ENCODE measurements at places on chromosomes 11 and 22.

- DNase-seq = no peak
Measured at GRCh38 chr22:22156716-22157347, 87.8 kb upstream of the VPREB1 start.

- DNase-seq = no peak
Measured at GRCh38 chr22:23125512-23126103, 16.2 kb downstream of the RSPH14 start.

GRCh38 chr22:33247758-33248157 lies 189.6 kb upstream of the SYN3 start:
- DNase-seq = no peak

- DNase-seq = no peak
Measured at GRCh38 chr11:88511006-88511405, 173.5 kb upstream of the CTSC start.

DNA sequence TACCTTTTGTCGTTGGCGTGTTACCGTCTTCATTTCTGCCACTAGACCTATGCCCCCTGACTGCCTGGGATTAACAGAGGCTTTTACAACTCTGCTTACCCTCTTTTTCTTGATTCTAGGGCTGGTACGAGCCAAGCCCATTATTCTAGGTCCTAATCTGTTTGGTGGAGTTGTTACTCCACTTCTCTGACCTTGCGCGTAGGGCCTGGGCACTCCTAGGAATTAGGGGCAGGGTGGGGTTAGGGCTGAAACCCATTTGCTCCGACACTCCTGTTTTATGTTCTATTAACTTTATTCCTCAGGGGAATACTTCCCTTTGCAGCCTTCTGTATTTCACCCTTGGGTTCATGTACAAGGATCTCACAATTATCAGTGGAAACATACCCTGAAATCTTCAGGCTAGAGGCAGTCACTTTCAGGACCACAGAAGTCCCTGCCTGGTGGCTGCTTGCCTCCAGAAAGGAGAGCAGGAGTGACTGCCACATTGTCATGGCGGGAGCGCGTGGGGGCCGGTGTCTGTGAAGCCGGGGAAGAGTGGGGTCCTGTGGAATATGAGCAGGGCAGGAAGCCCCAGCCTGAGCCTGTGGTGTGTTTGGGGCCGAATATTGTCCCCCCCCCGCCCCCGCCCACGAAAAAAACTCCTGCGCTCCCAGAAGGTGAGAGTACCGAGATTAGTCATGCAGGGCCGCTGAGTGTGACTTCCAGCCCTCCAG lies 731 bp upstream of the SLC37A2 start:
- no peak for DNase-seq

DNA sequence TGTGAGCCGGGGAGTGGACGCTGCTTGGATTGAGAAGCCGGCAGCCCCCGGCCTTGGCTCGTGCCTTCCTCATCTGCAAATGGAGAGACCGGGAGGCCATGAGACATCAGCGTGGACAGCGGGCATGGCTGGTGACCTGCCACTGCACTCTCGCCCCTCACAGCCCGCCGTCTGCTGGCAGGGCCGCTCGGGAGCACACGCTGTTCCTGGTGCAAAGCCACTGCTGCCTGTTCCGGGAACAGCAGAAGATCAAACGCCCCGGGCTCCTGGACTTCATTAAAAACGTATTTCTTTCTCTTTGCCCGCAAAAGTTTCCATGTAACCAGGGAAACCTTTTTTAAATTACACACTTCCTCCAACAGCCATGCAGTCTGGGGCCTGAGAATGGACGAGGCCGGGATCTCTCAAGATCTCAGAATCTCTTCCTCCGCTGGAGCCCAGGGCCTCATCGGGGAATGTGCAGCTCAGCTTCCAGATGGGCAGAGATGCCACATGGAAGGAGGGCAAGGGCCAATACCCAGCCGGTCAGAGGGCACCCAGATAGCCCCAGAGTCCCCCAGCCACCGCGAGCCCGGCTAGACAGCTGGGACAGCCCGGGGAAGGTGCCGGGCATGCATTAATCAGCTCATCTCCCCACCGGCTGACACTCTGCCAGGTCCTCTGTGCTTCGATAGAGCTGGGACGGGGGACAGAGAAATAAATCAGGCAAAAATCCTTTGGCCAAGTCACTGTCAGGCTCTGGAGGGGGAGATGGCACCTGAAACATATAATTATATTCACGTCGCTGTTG lies 62.8 kb upstream of the PRR5 start:
- peak; percentile 90 for DNase-seq

GRCh38 chr22:37127350-37127878 lies 17.9 kb upstream of the TMPRSS6 start:
- no peak for DNase-seq

GRCh38 chr11:63877658-63878241 lies 38.8 kb downstream of the MARK2 start:
- DNase-seq = no peak
